Sigmoid colon (tissue), 7 donors: ENCODE measurements at places on chromosomes 3 and 15. TPM values are rescaled to one million over a fixed set of nuclear protein-coding genes. Genes with fewer than 3 reads are reported as not detected.
A peak's percentile ranks its signal among the peaks of the same experiment; 100 is the strongest.

GRCh38 chr3:11006986-11007933 is 14.7 kb downstream of the SLC6A1 start:
- DNase-seq: no peak

DNA sequence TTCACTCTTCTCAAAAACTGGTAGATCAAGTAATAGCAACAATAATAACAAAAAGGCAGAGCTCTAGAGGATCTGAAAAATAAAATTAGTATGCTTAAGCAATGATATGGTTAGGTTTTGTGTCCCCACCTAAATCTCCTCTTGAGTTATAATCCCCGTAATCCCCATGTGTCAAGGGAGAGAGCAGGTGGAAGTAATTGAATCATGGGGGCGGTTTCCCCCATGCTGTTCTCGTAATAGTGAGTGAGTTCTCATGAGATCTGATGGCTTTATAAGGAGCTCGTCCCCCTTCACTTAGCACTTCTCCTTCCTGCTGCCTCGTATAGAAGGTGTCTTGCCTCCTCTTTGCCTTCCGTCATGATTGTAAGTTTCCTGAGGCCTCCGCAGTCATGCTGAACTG is 60.2 kb upstream of the ABHD2 start:
- DNase-seq: no peak

DNA sequence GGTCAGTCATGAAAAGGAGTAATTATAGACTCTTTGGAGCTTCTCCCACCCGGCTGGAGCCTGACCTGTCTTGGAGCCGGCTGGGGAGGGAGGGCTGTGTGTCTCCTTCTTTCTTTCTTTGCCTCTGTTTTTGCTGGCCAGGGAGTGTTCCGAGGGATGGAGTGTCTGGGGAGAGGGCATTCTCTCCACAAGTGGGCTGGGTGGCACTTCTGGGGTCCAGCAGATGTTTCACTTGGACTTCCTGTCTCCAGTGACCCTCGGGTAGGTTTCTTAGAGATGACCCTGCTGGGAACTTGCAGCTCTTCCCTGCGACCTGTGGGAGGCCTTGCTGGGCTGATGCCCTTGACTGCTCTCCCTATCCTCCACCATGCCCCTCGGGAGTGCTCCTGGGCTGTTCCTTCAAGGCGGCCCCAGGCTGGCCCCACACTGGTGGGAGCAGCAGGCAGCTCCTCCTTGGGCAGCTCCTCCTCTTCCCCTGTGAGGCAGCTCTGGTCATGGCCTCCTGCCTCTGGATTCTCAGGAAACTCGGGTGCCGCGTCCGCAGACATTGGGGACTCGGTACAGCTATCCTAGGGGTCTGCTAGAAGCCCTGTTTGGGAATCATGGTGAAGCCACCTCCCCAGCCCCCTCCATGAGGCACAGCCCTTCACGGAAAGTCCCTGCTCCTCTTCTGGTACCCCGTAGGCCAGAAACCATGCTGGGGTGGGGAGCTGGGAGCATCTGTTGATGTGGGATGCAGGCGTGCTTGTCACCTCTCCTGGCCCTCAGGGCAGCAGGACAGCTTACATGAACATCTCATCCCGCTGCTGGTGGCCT is 44.9 kb downstream of the APBA2 start:
- peak; percentile 54 for DNase-seq

- no peak for DNase-seq
Measured at GRCh38 chr3:41274944-41275668, 75.8 kb downstream of the CTNNB1 start.

GRCh38 chr3:130838898-130839600 is 54.8 kb upstream of the ATP2C1 start:
- no peak for DNase-seq

DNA sequence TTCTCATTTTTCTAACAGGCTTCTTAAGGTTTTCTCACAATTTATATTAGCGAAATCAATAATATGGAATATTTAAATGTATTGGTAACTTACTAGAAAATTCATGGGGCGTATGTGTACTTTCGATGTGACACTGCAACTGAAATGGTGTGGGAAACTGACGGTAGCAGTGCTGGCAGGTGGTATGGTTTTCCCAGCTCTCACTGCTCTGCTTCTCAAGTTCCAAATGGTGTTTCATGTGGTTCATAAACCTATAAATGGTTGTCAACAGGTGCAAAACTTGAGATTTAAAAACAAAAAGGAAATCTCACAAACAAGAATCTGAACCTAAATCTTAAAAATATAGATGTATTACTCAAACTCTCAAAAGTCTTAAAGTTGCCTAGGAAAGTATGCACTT is 54.7 kb downstream of the ZNF280D start:
- DNase-seq: no peak

DNA sequence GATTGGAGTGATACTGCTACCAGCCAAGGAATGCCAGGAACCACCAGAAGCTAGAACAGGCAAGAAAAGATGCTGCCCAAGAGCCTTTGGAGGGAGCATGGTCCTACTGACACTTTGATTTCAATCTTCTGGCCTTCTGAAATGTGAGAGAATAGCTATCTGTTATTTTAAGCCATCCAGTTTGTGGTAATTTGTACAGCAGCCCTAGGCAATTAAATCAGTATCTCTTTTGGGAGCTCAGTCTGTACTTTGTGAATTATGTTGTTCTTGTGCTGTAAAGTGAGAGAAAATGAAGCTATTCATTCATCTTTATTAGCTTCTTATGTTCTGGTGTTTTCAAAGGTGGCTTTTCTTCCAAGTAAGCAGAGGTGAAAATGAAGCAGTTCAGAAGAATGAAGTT is 381.3 kb downstream of the PDCD6IP start:
- DNase-seq: no peak

- peak; percentile 61 for DNase-seq
Measured at GRCh38 chr3:195105389-195105788, 165.6 kb downstream of the XXYLT1 start.

DNA sequence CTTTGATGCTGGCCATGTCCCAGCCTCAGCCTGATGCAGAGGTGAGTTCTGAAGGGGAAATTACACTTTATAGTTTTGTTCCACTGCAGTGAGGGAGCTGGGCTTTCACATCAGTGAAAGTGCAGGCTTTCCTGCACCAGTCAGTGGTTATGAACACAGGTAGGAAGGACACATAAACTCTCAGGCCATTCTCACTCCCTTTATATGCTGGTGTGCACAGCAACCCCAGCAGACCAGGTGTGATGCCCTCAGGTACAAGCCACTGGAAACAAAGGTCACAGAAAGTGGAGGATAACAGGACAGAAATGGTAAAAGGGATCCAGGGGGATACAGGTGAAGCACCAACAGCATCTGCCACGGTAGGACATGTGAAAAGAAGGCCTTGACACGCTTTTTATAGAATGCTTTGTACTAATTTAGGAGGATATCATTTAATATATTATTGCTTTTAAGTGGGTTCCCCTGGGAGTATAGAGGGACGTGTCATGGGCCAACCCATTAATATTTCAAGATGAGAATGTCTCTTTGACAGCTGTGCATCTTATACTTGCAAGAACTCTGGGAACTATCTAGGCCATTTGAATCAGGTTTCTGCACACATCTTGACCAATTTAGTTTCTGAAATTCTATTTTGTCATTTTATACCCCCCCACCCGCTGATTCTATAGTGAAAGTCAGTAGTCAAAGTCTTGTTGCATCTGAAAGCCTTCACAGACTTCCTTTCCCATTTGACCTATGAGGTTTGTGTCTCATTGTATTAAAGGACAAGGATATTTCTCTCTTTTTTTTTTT is 25.0 kb upstream of the BLM start:
- no peak for DNase-seq

- DNase-seq: peak; percentile 52
Measured at GRCh38 chr15:68318931-68319909, 41.7 kb downstream of the FEM1B start.

DNA sequence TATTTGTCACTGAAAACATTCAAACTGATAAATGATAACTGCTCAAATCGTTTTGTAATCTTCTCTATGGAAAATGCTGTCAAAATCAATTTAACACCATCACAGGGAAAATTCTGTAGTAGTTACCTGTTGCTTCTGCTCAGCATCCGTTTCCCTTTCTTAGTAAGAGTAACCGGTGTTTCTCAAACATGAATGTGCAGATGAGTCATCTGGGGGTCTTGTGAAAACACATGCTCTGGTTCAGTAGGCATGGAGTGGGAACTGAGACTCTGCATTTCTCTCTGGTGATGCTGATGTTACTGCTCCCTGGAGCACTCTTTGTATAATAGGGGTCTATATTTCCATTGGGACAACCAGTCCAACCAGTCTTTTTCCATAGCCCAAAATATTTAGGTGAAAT is 145.1 kb downstream of the SEMA6D start:
- no peak for DNase-seq

- no peak for DNase-seq
Measured at GRCh38 chr3:183827809-183828537, 2.6 kb upstream of the MAP6D1 start.

GRCh38 chr15:64731012-64731804 is 44.2 kb downstream of the RBPMS2 start:
- peak; percentile 93 for DNase-seq

GRCh38 chr3:177126015-177126773 is 71.1 kb downstream of the TBL1XR1 start:
- DNase-seq: no peak

DNA sequence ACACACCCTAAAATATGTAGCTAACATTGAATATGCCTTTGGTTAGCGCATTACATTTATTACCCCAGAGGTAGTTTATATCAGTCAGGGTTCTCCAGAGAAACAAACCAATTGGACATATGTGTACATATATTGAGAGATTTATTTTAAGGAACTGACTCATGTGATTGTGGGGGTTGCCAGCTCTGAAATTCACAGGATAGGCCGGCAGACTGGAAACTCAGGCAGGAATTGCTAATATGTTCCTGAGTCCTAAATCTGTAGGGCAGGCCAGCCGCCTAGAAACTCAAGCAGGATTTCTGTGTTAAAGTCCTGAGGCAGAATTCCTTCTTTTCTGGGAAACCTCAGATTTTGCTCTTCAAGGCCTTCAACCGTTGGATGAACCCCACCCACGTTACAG is 189.7 kb downstream of the CDIN1 start:
- DNase-seq: no peak

DNA sequence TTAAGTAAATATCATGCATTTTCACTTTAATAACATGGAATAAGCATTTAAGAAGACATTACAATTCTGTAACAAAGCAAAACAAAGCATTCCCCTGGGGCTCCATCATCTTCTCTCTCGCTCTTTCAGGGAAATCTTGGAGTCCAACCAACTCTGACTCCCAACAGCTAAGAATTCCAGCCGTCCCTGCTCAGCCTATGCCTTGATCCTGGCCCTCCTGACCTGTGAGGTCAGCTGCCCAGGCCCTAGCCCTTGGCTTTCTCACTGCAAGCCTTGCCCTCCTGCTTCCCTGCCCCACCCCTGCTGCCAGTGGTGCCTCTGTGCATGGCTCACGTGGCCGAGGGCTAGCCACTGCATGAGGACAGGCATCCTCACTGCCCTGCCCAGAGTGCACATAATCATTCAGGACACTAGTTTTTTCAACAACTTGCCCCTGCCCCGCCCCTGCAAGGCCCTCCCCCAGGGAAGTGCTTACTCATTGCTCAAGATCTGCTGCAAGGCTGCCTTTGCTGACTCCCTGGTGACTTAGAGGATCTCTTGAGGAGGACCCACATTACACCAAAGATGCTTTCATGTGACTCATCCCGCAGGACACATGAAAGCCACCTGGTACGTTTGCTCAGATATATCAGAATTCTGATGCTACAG is 37.6 kb downstream of the MTMR10 start:
- no peak for DNase-seq

DNA sequence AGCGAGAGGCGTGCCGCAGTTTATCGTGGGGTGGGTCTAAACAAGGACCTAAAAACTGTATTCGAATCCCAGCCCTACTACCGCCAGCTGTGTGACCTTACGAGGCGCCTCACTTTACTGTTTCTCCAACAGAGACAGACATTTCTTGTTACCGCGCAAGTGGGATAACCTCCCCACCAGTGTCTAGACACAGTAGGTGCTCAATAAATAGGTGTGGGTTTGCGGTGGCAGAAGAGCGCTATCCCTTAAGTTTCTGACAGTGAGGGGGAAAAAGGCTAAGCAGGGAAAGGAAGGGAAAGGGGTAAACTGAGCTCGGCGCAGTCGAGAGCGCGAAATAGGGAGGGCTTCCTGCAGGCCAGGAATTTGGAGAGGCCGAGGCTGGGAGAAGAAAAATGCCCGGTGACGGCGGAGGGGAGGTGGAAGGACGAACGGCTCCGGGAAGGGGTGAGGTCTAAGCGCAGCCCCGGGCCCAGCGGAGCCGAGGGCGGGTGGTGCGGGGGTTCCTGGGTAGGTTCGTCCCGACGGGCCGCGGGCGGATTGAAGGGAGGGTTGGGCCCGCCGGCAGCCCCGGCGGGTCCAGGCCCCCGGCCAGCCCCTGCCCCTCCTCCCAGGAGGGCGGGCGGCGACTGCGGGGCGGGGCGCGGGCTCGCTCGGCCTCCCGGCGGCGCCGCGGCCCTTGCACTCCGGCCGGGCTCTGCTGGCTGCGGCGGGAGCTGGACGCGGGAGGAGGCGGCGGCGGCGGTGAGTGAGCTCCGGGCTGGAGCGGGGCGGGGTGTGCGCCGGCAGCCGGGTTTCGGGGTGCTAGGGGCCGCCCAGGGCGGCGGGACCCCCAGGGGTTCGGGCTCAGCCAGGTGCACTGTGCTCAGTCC is at the start of gene CGNL1:
CGNL1 (plus strand) TSS at position 679 of the 869 bp plus-strand sequence. CDS start 61,495 bp downstream, outside the sequence.
- peak; percentile 67 for DNase-seq

DNA sequence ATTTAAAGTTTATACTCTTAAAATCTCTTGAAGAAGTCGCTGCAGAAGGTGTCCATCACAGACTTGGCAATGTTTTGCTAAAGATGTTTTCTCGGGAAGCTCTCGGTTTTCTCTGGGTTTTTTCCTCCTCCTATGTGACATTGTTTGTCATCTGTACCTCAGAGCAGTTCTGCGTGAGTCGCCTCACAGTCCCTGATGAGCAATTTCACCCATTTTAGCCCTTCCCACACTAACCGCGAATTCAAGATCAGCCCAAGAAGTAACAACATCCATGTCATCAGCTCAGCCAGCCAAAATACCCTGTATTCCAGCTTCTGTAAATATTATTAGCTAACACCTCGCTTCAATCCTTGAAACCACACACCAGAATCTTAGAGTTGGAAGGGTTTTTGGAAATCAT is 224.3 kb upstream of the SETMAR start:
- no peak for DNase-seq

DNA sequence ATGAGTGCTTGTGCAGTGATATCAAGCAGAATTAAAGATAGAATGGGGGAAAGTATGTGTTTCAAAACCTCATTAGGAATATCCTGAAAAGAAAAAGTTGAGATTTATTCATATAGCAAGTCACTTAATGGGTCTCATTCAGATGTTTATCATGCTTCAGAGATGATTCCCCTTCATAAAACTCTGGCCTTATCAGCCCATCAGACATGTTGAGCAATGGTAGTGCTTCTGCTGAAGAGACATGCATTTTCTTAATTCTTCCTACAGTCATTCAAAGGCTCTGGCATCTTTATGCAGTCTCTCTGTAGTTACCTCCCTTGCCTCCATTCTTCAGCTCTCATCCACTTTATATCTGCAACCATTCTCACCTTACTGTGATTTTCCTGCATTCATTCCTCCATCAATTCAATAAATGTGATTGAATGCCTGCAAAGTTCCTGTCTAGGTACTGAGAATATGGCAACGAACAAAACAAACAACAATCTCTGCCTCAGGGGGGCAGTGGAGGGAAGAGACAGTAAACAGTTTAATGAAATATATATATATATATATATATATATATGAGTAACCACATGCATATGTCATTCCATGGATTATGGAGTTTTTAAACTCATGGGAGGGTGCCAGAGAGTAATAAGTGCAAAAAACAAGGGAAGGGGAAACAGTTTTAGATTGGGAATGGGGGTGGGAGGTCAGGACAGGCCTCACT is 138.5 kb downstream of the NECTIN3 start:
- DNase-seq: no peak

Gene ARGFX
- polyA plus RNA-seq: not detected

Gene EBLN2
- polyA plus RNA-seq: not detected

Gene PARP16
- 8.4 TPM for polyA plus RNA-seq

Gene PYGO1
- under 0.01 TPM for polyA plus RNA-seq

Gene CRBN
- polyA plus RNA-seq: 24.6 TPM

Gene CEP19
- 1.2 TPM for polyA plus RNA-seq
